ENCODE measurements at places on chromosomes 2 and 18.

DNA sequence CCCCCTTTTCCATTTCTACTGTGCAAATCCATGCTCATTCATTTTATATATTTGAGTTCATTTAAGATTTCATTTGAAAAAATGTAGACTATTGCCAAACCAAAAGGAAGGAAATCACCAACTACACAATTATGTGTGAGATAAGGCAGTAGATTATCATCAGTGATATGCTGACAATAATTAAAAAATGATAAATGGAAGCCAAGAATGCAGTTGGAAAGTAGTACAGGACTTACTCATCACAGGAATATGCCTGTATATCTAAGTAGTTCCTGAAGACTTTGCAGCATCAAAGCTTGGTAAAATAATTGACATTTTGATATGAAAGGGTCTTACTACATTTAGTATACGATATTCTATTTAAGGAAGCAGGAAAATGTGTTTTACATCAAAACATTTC, 166.1 kb upstream of the OTX1 start:
- DNase-seq: no peak

GRCh38 chr2:66418381-66418780, 16.5 kb upstream of the MEIS1 start:
- DNase-seq: no peak

DNA sequence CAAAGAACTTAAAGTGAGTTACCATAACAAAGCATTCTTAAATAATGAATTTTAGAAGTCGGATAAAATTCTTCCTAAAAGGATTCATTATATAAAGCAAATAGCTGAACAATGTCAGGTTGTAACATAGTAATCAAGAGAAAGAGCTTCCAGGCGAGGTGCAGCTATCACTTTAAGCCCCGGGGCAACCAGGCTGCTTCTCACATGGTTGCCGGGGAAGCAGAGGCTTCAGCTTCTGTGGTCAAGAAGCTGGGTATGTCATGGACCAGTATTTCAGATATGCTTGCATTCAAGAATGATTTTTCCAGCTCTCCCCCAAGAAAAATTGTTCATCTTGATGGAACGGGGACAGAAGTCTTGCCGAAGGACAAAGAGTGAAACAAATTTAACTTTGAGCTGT, 23.6 kb upstream of the KYNU start:
- DNase-seq: no peak

DNA sequence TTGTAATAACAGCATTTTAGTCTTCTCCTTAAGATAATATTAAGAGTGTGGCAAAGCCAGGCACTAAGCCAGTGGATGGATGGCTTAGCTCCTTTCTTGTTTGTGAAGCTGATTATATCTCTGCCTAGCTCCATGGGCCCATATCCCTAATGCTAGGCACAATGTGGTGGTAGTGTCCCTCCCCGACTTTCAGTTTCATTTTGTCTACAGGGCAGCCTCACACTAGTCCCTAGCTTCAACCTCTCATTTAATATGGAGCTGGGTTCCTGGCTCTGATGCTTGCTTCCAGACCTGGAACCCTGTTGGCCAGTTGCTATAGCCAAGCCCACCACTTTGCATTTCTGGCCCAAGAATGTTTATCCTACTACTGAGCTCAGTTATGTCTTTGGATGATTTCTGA, 437.0 kb upstream of the MEIS1 start:
- no peak for DNase-seq

DNA sequence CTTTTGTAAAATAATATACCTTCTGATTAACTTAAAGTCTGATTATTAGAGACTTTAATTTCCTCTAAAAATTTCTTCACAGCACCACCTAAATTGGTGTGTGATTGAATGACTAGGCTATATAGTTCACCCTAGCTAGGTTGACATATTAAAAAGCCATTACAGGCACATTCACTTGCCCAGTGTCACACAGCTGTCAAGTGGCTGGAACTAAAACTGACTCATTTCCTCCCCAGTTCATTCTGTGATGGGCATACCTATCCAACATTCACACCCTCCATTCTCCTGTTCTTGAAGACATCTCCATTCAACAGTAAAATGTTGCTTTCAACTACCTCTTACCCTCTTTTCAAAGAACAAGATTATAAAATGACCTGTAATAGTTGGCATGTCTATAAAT, 334.5 kb downstream of the ARHGAP15 start:
- DNase-seq: no peak

DNA sequence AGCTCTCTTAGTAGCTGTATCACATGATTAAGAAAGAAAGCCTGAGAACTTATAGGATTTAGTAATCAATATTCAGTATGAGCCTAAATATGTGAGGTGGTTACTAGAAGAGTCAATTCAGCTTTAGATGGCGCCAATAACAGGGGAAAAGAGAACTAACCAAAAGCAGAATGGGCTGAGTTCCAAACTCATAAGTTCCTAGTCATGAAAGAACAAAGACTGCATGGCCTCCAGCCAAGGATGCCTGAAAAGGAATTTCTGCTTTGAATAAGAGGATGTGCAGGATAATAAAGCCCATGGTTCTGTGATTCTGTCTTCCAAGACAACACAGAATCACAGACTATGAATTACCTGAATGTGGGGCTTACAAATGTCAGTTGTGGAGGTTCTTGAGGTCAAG, 196.5 kb downstream of the SATB2 start:
- no peak for DNase-seq

DNA sequence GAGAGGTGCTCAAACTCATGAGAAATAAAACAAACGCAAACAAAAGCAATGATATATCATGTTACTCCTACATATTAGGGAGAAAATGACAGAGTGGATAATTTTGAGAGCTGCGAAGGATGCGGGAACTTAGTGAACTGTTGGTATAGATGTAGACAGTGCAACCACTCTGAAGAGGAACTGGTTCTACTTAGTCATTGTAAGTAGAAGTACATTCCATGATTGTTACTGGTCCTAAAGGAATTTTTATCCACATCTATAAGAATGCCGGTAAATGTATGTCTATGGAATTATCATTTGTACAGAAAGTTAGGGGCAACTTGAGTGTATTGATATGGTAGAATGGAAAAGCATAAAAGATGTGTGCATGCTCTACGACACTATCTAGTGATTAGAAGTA, 1238.4 kb downstream of the LRP1B start:
- DNase-seq: no peak

DNA sequence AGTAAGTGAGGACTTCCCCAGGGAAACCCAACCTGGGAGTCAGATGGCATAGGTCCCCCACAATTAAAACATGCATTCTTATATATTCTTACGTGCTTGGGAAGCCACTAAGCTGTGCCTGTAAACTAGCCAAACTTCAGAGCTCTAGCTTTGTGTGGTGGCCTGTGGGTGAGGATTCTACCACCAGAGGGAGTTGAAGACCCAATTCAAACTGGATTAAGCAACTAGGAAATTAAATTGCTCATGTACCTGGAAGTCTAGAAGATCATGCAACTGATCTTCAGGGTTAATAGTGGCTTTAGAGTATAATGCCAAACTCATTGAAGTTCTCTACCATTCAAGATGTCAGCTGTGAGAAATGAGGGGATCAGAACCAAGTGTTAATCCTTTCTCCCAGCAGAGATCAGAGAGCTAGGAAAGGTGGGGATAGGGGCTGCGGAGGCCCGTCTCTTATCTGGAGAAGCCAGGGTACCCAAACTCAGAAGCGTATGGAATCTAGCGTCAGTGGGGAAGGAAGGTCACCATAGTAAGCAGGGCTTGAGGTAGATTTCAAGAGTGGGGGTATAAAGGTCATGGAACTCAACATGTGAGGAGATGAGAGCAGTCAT, 53.2 kb upstream of the CCDC85A start:
- no peak for DNase-seq

- no peak for DNase-seq
Observed at GRCh38 chr18:70337139-70337972, 48.5 kb downstream of the SOCS6 start.

- DNase-seq: no peak
Observed at GRCh38 chr2:46232860-46233259, 64.3 kb upstream of the EPAS1 start.

DNA sequence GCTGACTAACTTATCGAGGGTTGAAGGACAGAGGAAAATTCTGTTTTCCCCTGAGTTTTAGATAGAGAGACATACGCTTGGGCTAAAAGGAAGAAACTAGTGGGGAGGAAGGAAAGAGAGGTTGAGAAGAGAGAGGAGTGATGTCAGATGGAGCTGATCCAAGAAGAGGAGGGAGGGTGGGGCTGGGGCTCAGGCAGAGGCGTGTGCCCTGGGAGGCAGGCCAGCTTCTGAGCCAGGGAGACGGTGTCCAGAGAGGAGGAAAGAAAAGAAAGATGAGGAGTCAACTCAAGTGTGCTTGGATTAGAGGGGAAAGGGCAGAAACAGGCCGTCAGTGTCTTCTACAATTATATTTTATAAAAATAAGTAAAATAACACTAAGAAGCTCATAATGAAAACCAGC, 56.2 kb downstream of the EMILIN2 start:
- DNase-seq: no peak

GRCh38 chr2:65799141-65799854, 366.9 kb upstream of the SPRED2 start:
- no peak for DNase-seq

DNA sequence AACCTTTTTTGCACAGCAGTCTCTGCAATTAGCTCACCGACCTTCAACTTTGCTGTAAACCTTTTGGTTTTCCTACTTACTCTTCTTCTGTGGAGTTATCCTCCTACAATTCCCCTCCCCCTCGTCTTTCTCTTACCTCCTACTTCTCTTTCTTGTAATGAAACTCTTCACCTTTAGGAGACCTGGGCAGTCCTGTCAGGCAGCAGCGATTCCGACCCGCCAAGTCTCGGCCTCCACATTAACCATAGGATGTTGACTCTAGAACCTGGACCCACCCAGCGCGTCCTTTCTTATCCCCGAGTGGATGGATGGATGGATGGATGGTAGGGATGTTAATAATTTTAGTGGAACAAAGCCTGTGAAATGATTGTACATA, 8.3 kb downstream of the TBR1 start:
- no peak for DNase-seq

- DNase-seq: no peak
Observed at GRCh38 chr18:74778191-74778847, 180.6 kb downstream of the ZNF407 start.

- DNase-seq: no peak
Observed at GRCh38 chr2:233490831-233491230, 75.8 kb downstream of the USP40 start.

- DNase-seq: no peak
Observed at GRCh38 chr2:45288532-45289417, 279.5 kb upstream of the SIX2 start.

DNA sequence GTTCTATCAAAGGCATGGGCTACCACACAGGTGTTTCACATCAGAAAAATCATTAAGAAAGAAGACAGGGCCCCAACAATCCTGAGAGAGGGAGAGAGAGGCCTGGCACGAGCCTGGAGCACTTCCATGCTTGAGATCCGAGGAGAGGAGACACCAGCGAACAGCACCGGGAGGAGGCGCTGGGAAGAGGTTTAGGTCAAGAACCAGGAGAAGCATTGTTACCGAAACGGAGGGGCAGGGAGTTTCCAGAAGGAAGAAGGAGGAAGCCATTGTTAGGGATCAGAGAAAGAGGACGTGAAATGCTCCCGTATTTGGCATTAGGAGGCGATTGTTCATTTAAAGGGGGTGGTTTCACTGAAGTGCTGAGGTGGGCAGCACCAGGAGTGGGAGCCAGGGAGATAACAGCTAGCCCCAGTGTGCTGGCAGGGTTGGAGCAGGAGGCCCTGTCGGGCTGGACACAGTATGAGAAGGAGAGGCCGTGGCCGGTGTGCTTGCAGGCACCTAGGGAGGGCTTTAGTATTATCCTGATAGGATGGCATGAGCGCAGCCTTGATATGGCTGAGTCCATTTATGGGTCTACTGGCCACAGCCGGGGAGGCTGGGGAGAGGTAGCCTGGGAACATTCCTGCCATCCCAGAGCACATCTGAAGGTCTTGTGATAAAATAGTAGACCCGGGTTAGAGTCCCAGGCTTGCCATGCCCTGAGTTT, 244.9 kb downstream of the KLHL29 start:
- no peak for DNase-seq

- no peak for DNase-seq
Observed at GRCh38 chr18:36567800-36568199, 261.0 kb downstream of the TPGS2 start.

DNA sequence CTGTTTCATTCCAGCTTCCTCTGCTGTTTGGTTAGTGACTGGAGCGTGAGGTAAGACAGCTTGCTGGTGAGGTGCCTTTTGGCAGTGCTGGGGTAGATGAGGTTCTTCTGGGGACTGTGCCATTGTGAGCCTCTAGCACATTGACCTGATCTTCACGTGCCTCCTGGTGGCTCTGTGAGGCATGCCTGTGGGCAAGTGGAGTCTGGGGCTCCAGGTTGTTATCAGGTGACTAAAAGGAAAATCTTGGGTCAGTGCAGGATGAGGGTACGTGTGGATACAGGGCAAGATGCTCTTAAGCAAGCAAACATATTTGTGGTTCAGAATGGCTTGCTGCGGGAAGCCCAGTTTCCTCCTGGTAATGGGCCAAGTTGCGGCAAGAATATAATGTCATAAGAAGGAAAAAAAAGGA, 75.4 kb downstream of the FHOD3 start:
- no peak for DNase-seq

DNA sequence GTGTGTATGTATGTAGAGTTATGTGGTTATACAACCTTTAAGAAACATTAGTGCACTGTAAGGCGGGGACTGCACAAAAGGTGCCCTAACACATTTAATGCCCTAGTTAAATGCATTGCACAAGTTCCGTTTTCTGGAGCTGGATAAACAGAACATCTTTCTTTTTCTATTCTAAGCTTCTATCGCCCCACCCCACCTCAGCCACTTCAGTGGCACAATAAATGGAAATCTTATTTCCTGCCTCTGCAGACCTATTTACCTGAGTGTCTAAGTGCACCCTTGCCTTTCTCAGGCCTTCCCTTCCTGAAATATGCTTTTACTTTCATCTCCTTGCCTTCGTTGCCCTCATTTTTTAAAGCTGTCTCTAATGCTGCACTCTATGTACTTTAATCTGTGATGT, 123.5 kb downstream of the TANC1 start:
- no peak for DNase-seq

GRCh38 chr18:56652802-56653201, 1.6 kb downstream of the WDR7 start:
- no peak for DNase-seq

GRCh38 chr2:73008766-73009135, 62.8 kb downstream of the SFXN5 start:
- DNase-seq: no peak

GRCh38 chr2:204799791-204800190, 254.5 kb downstream of the PARD3B start:
- DNase-seq: no peak

DNA sequence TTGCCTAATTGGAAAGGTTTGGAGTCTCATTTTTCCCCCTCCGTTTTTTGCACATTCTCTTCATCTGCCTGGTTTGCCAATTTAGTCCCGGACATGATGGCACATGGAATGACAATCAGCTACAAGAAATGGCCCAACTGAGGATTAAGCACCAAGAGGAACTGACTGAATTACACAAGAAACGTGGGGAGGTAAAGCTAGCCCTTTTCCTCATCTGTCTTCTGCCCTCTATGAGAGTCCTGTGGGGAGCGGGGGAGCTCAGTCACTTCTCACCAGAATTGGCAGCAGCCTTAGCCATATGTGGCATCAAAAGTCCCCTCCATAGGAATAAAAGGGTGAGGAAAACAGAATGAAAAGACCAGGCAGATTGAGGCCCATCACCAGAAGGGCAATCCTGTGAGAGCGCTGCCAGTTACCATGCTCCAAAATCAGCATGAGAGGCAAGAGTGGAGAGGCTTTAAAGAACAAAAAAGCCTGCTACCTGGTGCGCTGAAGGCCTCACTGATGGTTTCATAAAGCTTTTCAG, 11.6 kb downstream of the ATG16L1 start:
- no peak for DNase-seq

- no peak for DNase-seq
Observed at GRCh38 chr2:60872510-60872928, 8.9 kb upstream of the REL start.

GRCh38 chr2:191629001-191629453, 48.9 kb upstream of the NABP1 start:
- no peak for DNase-seq
